Activated CD4-positive, alpha-beta T cell treated with anti-CD3 and anti-CD28 coated beads for 1 hour (primary cell): ENCODE measurements at places on chromosomes 11 and 22.

- no peak for DNase-seq
Observed at GRCh38 chr22:49044091-49044490, 783.6 kb downstream of the BRD1 start.

GRCh38 chr11:130160498-130161155, 1.0 kb downstream of the ST14 start:
- no peak for DNase-seq

DNA sequence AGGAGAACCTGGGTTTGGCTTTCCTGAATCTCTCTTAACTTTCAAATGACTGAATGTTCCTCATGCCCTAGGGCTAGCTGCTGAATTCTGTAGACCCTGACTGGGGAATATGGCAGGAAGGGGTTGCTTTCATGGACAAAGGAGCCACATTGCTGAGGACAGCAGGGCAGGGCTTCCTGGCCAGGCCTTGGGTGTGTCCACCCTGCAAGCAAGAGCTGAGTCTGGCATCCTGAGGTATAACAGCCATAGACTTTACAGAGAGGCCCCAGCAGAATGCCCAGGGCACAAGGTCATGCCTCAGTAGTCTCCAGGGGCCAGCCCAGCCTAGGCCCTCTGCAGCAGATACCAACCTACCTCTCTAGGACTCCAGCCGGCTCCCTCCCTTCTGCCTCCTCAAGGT, 102.2 kb upstream of the RAG2 start:
- no peak for DNase-seq

- no peak for DNase-seq
Observed at GRCh38 chr11:117835576-117835975, 11.0 kb upstream of the FXYD2 start.

DNA sequence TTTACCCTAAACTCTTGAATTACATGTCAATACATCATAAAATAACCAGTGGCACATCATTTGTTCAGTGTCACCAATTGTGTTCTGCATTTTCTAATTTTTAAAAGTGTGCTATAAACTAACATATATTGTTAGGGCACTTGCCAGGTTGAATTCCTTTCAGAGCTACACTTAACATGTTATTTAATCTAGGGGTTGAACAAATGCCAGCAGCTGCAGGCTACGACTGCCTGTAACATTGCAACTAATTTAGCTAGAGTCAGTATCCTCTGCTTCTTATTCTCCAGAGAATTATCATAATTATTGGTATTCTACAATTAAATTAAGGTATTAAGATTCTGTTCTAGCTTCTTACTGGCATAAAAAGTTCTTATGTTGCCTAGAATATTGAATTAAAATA, 46.4 kb upstream of the ARHGAP42 start:
- DNase-seq, result no peak

DNA sequence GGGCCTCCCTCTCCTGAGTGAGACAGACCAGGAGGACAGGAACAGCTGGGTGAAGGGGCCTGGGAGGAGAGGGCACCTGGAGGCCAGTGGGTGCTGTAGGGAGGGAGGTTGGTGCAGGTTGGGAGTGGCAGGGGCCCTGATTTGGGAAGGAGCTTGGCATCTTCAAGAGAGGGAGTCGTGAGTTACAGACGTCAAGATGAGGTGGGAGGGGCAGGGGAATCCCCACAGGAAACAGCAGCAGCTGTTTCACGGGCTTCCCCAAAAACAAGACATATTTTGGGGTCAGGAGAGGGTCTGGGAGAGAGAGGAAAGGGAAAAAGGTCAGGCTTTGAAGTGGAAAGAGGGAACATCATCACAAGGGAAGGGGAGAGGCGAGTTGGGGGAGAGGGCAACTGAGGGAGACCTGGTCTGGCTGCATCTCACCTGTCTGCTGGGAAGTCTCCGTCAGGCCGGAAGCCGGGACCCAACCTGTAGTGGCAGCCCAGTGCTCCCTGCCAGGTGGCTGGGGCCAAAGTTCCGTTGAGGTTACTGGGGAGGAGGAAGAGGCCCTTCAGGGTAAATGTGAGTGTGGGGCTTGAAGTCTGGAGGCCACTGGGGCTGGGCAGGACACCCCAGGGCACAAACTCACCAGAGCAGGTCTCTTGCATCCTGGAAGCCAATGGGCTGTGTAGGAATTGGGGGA, 4.4 kb downstream of the NAALADL1 start:
- DNase-seq, result no peak

- DNase-seq, result no peak
Observed at GRCh38 chr11:87405843-87406242, 368.1 kb downstream of the TMEM135 start.

- no peak for DNase-seq
Observed at GRCh38 chr11:9203691-9204311, 61.3 kb downstream of the DENND5A start.

GRCh38 chr11:133824593-133824992, 20.7 kb downstream of the SPATA19 start:
- DNase-seq, result no peak

DNA sequence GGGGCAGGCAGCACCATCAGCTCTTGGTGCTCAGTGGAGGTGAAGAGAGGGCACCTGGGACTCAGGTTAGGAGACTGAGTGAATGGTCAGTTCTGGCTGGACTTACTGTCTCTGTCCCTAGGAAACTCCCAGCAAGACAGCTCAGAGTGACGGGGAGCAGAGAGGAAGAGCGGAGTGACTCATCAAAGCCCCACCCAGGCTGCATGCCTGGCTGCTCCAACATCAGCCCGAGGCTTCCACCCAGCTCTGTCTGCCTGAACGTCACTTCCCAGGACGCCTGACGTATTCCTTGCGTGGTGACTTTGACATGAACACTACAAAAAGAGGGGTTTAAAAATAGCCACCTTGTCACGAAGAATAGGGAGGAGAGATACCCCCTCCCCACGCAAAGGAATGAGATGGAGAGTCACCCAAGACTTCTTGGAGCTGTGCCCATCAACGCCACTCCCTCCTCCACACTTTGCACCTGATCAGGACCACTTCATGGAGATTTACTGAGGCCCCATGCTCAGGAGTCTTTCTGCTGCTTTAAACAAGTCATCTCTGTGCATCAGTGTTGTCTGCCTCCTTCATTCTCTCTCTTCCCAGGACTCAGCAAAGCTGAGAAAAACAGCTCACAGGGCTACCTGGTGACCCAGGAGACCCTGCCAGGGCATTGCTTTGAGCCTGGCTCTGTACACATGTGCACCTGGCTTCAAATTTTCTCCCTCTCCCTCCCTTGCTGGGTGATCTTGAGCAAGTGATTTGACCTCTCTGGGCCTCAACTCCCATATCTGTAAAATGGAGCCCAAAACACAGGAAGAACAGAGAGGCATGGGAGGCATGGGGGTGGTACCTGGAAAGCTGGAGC, 83.1 kb downstream of the MN1 start:
- no peak for DNase-seq

DNA sequence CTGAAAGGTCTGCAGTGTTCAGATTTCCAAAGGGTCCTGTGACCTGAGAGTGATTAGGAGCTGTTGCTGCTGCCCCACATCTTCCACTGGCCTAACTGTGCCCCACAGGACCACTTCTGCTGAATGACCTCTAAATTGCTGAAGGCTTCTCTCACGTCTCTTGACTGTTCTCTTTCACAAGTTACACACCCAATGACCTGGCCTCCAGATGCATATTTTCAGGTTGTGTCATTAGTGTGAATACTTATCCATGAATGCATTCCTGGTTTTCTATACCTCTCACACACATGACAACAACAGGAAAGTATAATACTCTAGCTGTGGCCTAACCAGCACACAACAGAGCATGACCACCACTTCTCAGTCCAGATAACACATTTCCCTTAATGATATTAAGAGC, 15.4 kb downstream of the PRR14L start:
- no peak for DNase-seq

DNA sequence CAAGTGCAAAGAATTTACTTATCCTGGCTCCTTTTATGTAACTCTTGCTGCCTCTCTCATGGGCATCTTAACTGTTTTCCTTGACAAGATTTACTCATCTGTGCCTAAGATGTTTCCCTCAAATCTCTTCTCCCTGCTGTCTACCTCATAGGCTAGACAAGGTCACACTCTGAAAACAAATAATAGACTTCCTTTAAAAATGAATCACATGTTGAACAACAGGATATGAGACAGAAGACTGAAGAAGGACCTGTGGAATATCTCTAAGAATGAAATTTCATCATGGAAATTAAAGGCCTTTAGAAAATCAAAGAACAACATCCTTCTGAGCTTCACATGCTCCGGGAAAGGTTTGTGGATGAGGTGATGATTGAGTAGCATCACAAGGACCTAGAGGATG, 6.0 kb upstream of the SCGB2A2 start:
- no peak for DNase-seq

DNA sequence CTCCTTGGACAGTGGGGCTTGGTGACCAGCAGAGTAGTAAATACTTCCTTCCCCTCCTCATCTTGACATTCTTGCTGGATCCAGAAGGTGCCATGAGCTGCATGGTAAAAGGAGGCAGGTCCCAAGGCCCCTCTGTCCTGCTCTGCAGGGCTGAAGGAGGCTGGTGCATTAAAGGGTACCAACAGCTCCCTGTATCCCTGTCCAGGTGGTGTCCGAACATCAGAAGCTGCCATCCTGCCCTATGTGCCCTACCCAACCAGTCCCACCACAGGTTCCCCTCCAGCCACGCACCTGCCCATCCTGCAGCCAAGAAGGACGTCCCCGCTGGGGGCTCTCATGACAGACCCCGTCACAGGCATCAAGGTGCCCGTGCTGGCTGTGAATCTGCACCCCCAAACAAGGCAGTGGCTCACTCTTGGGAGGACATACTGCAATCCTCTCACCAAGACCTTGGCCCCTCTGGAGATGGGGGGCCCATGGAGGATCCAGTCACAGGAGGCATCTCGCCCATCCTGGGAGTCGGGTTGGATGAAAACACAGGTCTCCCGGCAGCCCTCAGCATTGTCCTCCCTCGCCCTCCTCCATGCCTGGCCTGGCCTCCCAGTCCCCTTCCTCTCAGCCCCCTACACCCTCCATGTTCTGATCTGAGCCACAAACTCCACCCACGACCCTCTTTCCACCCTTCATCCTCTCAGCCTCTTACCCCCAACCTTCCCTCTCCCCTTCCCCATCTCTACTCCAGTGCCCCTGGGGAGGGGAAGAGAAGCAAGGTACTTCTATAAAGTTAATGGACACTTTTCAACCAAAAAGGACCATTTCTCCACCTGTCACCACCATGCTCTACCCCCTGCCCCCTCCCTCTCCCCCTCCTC, 55.1 kb downstream of the BTG4 start:
- no peak for DNase-seq

DNA sequence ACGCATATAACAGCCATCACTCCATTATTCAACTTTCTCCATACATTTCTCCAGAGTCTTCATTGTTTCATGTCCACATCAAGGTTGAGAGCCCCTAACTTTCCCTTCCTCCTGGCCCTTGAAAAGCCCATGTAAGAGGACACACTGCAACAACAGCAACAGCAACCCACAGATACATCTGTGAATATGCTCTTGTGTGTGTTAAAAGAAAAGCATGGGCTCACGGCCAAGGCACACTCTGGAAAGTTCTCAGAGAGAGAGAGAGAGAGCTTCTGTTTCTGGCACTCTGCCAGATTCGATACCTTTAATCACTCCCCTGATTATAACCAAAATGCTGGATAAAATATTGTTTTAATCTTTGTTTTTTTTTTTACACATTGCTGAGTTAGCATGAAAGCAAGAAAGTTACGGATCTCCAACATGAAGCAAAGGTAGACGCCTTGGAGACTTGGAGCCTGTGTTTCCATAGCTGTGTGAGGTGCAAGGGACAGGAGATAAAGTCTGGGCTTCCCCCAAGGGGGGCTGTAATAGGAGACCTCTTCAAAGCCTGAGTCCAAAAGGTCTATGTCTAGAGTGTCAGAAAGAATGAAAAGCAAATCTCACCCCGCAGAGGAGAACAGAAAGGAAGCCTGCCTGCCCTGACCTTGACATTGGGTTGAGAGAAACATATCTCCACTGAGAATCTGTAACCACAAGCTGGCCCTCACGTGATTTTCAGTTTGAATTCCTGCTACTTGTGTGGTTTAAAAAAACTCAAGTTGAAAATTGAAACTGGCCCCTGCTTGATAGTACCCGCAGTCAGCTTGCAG, 33.7 kb upstream of the MPPED1 start:
- DNase-seq, result no peak

DNA sequence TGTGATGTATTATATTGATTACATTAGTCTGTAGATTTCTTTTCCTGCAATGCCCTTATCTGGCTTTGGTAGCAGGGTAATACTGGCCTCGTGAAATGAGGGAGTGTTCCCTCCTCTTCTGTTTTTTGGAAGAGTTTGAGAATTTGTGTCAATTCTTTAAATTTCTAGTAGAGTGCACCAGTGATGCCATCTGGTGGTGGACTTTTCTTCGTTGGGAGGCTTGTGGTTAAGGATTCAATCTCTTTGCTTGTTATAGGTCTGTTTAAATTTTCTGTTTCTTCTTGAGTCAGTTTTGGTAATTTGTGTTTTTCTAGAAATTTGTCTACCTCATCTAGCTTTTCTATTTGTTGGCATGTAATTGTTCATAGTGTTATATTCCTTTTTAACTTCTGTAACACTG, 18.9 kb downstream of the SHANK3 start:
- DNase-seq, result no peak

- no peak for DNase-seq
Observed at GRCh38 chr11:44986315-44986714, 35.6 kb upstream of the TP53I11 start.

DNA sequence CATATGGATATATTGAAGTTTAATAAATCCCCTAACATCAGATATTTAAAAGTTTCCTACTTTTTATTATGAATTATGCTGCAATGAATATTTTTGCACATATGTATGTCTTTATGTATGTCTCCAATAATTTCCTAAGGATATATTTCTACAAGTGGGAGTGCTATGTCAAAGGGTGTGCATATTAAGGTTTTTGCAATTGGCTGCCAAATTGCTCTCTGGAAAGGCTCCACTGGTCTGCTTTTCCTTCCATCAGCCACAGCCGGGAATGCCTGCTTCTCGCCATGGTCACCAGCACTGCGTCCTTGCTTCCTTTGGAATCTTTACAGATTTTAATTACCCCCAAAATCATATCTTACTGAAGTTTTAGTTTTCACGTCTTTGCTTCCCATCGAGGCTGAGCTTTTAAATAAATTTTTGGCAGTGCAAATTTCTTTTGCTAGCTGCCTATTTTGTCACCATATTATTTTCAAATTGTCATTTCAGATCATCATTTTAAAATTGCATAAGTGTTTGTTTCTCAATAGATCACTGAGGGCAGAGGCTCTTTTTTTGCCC, 221.7 kb downstream of the SNX19 start:
- DNase-seq, result no peak
